Stimulated activated CD4-positive, alpha-beta T cell treated with anti-CD3 and anti-CD28 coated beads, Interleukin-1b, Interleukin-23, amount 100 ng/mL, for 48 hours (primary cell): ENCODE measurements at places on chromosomes 3 and 15.

GRCh38 chr3:145070795-145071194 lies 1090.2 kb downstream of the PLOD2 start:
- no peak for DNase-seq

- no peak for DNase-seq
These were observed 14.5 kb downstream of the RTP4 start for GRCh38 chr3:187382609-187383151.

GRCh38 chr3:134375582-134376384 lies 1.5 kb upstream of the AMOTL2 start:
- DNase-seq: no peak

GRCh38 chr3:1195947-1196346 lies 103.1 kb downstream of the CNTN6 start:
- DNase-seq: no peak

DNA sequence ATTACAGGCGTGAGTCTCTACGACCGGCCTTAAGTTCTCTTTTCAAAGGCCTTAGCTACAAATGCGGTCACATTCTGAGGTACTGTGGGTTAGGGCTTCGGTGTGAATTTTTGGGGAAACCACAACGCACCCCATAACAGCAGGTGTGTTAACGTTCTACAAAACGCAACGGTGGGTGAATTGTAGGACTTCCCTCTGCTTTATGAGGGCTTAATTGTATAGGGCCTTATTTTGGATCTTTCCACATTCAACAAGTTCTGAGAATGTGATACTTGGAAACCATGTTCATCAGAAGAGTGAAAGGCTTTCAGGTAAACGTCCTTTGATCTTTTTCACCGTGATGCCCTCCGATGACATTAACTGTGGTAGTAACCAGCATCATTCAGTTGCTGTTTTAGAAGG lies 998.6 kb upstream of the CFAP20DC start:
- DNase-seq: peak; percentile 47

GRCh38 chr3:134389865-134390264 lies 15.6 kb upstream of the AMOTL2 start:
- DNase-seq: no peak

DNA sequence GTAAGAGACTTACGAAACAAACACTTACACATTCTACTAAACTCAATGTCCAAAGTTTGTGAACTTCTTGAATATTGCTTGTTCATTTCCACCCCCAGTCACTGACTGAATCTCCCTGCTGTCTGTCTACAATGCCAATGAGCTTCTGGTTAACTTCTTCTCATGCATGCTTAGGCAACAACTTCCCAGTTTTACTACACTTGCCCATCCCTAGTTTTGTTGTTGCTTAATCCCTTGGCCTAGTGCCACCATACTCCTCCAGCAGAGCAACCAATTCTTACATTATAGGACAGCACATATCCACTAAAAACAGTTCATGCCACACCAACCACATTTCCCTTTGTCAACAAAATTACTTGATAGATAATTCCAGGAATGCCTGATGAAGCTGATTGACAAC lies 40.9 kb upstream of the CCR2 start:
- DNase-seq: no peak

DNA sequence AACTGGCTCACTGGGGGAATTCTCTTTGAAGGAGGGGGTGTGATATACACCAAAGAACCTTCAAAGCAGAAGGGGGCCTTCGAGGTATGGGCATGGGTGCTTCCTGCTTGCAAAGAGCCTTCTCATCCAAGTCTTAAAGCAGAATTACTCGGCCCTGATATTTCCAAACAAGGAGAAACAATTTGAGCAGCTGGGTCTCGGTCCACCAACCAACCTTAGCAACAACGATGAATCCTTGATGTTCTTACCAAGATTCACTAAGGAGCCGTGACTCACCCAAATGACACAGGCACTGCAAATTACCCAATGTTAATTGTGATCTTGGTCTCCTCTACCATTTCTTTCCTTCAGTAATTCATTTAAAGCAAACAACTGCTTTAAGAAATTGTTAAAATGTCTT lies 7.7 kb downstream of the HOMER2 start:
- DNase-seq: no peak

GRCh38 chr15:66661432-66662096 lies 40.5 kb upstream of the SMAD6 start:
- DNase-seq: no peak

GRCh38 chr3:106022913-106023312 lies 154.1 kb upstream of the CBLB start:
- DNase-seq: no peak

GRCh38 chr3:99532246-99532645 lies 106.1 kb upstream of the COL8A1 start:
- DNase-seq: no peak

GRCh38 chr15:86877171-86877631 lies 797.5 kb downstream of the AGBL1 start:
- DNase-seq: no peak

GRCh38 chr3:124654470-124654845 lies 75.8 kb upstream of the UMPS start:
- DNase-seq: no peak

DNA sequence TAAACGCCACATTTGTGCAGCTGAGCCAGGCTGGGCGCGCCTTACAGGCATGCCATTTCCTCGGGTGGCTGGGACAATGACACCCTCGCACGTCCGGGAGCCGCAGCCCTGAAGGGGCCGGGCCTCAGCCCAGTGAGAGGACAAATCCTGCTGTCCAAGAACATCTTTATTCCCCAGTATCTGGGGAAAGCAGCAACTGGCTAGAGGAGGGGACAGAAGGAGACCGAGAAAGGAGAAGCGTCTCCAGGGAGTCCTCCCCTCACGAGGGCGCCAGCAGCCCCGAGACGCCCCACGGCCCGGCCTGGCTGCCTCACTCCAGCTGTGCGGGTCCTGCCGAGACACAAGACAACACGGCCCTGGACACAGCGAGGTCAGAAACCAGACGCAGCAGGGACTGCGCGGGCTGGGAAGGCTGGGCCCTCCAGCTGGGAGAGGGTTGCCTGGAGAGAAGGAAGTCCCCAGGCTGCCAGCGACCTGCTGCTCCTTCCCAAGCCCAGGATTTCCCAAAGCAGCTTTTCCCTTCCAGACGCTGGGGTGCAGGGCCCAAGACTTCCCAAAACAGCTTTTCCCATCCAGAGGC lies 130.2 kb downstream of the CHSY1 start:
- DNase-seq: peak; percentile 14

DNA sequence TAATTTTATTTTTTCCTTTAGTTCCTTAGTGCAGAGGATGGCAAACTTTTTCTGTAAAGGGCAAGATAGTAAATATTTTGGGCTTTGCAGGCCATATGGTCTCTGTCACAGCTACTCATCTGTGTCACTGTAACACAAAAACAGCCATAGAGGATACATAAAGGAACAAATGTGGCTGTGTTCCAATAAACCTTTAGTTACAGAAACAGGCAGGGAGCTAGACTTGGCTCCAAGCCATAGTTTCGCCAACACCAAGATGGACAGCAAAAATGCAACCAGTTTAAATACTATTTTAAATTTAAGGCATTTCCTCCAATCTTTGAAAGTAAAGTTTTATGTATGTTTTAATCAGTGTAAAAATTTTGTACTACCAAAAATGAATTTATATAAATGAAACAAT lies 753.4 kb downstream of the FHIT start:
- DNase-seq: no peak

DNA sequence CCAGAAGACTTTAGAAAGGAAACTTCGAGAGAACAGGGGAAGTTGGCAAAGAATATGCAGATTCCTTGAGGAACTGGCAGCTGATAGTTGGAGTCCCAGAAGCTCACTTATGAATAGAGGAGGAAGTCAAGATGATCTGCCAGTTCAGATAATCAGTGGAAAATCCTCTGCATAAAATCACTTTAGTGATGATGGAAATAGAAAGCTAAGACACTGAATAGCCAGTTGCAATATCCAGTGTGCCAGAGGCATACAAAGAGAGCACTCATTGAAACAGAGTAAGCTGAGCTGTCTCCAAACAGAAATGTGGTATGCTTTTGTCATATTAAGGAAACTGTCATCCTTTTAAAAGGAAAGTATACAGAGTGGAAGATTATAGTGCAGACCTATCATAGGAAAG lies 1207.6 kb downstream of the OTOL1 start:
- DNase-seq: no peak

- DNase-seq: no peak
These were observed 7.1 kb downstream of the GPR87 start for GRCh38 chr3:151309566-151309965.

GRCh38 chr3:76349715-76350480 lies 564.5 kb upstream of the ZNF717 start:
- no peak for DNase-seq

DNA sequence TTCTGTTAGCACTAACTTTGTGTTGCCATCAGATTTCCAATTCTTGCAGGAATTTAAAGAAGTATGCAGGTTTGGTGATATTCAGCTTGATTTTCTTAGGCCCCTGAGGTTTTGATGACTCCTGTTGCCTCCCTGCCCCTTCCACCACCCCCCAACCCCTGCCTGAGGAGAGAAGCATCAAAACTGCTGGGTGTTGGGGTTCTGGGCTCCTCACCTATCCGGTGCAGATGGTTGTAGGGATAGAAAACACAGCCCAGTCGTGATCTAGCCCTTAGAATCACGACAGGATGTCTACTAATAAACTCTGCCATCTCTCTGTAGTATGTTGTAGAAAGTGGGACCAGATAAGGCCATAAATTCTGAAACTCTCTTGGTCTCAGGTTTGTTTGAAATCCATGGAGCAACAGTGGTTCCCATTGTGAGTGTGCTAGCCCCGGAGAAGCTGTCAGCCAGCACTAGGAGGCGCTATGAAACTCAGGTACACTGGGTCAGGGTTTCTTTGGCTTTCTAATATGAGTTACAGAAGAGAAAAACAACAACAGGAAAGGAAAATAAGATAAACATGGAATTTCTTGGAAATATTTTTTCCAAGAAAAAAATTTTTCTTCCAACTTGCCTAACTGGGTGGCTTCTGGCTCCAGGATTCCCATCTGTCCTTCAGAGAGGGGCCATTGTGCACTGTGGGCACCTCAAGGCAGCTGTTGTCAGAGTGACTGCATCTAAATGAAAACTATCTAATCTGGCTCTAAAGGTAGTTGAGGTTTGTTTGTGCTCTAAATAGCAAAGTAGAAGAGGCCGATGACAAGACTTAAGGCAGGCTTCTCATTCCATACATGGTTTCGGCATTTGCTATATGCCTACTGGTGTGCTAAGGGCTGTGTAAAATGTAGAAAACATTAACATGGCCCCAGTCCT lies 8.7 kb downstream of the SRP14 start:
- DNase-seq: no peak

- no peak for DNase-seq
These were observed 82.0 kb downstream of the GMNC start for GRCh38 chr3:190780524-190780923.

GRCh38 chr3:41202075-41202833 lies 2.9 kb downstream of the CTNNB1 start:
- DNase-seq: no peak

- no peak for DNase-seq
These were observed 67.0 kb downstream of the ISG20 start for GRCh38 chr15:88705769-88706165.

DNA sequence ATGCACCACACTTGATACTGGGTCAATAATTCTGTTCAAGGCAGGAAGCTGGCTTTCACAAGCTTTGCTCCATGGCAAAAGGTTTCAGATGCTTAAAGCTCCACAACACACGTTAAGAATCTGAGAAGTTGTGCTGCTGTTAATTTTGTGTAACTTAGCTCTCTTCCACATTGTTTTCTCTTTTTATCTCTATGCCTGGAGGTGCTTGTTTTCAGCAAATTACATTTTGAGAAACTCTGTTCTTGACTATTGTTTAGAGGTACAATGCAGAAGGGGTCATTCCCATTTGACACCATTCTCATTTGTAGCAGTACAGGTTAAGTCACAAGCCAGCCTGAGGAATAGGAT lies 156.0 kb downstream of the FNDC3B start:
- DNase-seq: no peak

DNA sequence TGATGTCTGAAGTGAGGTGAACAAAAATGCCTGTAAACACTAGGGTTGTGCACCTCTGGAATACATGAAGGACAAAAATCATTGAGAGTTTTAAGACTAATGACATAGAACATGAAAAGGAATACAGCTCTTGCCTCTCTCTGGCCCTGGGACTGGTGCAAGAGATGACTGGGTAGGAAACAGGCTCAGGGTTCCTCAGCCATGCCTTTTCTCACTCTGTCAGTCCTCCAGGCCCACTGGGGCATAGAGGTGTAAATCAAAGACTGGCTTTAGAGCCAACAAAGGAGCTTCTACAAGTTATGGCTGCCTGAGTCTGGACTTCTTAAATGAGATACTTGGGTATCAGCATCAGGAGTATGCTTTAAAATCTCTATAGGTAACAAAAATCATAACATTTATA lies 554.7 kb upstream of the KCNMB2 start:
- DNase-seq: no peak

- DNase-seq: no peak
These were observed 26.2 kb upstream of the ATP13A3 start for GRCh38 chr3:194512895-194513601.

- DNase-seq: peak; percentile 88
These were observed at the start of gene ATP13A3 for GRCh38 chr3:194486540-194487288. Gene ATP13A3, minus strand, starts transcription at chr3:194487002. Its CDS starts 24,812 bp downstream, at chr3:194462190.

GRCh38 chr15:51342227-51342999 lies 958 bp downstream of the GLDN start:
- no peak for DNase-seq

GRCh38 chr3:64916192-64916798 lies 228.5 kb upstream of the ADAMTS9 start:
- no peak for DNase-seq

- DNase-seq: no peak
These were observed 115.2 kb downstream of the USP13 start for GRCh38 chr3:179768080-179768479.

DNA sequence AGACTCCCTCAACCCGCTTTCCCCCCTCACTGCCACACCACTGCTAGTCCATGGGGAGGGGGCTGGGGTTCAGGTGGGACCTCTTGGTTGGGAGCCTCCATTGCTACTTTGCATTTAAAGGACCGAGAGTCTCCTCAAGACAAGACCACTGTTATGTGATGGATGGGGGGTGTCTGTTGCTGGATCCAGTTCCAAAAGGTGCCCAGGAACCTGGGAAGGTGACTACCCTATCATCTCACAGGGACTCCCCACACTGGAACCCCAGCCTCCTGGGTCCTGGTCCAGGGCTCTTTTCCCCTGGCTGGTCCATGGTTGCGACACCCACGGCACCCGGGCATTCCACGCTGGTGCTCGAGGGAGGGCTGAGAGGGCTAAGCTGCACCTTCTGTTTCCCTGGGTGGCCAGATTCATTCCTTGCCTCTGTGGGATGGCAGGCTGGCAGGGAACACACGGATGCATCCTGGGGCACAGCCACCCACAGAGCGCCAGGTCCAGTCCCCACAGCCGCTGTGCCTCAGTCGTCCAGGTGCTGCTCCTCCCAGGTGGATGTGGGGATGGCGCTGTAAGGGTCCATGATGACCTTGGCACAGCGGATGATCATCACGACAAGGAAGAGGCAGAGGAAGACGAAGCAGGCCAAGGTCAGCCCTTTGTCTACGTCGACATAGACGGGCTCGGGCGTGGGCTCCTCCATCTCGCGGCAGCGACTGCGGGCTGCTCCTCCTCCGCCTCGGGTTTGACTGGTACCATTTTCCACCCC lies 48.6 kb downstream of the FAH start:
- no peak for DNase-seq
